ENCODE measurements at places on chromosomes 13 and 19.
A peak's percentile ranks its signal among the peaks of the same experiment; 100 is the strongest.

DNA sequence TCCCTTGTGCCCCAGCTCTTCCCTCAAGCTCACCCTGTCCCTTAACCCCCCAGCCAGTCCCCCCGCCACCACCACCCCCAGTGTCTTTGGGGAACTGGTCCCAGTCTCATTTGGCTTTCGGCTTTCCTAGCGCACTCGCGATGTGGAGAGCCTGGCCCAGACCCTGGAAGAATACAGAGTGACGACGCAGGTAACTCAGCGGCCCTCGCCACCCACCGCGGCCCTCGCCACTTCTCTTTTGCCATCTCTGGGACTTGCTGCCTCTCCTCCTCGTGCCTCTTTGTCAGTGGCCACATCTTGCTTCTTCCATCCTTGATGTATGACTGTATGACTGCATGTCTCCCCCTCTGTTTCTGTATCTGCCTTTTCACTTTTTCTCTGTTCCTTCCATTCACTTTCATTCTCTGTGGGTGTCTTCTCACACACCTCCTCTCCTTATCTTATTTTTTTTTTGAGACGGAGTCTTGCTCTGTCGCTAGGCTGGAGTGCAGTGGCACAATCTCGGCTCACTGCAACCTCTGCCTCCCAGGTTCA is 15.7 kb downstream of the PTH2 start:
- no peak for DNase-seq

DNA sequence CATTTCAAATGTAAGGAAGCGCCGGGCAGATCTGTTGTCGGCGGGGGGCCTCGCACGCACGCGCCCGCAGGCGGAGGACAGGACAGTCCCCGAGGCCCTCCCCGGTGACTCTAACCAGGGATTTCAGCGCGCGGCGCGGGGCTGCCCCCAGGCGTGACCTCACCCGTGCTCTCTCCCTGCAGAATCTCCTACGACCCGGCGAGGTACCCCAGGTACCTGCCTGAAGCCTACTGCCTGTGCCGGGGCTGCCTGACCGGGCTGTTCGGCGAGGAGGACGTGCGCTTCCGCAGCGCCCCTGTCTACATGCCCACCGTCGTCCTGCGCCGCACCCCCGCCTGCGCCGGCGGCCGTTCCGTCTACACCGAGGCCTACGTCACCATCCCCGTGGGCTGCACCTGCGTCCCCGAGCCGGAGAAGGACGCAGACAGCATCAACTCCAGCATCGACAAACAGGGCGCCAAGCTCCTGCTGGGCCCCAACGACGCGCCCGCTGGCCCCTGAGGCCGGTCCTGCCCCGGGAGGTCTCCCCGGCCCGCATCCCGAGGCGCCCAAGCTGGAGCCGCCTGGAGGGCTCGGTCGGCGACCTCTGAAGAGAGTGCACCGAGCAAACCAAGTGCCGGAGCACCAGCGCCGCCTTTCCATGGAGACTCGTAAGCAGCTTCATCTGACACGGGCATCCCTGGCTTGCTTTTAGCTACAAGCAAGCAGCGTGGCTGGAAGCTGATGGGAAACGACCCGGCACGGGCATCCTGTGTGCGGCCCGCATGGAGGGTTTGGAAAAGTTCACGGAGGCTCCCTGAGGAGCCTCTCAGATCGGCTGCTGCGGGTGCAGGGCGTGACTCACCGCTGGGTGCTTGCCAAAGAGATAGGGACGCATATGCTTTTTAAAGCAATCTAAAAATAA is 18.2 kb downstream of the IL17D start:
- DNase-seq = no peak

GRCh38 chr13:76825430-76825829 is 60.8 kb downstream of the KCTD12 start:
- no peak for DNase-seq

- peak; percentile 32 for DNase-seq
Measured at GRCh38 chr19:12513531-12514061, 29.0 kb upstream of the ZNF709 start.

DNA sequence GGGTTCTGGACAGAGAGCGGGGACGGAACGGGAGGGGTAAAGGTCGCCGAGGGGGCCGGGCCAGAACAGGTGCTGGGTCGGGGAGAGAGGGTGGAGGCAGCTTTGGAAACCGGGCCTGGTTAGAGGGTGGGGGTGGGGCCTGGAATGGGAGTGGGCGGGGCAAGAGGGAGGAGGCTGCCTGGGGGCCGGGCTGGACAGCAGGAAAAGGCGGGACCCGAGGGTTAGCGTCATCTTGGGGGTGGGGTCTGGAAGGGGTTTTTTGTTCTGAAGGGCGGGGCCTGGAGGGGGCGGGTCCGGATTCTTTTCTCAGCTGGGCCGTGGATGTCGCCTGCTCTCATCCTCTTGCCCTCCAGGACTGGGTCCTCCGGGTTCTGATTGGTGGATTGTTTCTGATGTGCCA is 4.3 kb upstream of the ZNF813 start:
- peak; percentile 84 for DNase-seq

DNA sequence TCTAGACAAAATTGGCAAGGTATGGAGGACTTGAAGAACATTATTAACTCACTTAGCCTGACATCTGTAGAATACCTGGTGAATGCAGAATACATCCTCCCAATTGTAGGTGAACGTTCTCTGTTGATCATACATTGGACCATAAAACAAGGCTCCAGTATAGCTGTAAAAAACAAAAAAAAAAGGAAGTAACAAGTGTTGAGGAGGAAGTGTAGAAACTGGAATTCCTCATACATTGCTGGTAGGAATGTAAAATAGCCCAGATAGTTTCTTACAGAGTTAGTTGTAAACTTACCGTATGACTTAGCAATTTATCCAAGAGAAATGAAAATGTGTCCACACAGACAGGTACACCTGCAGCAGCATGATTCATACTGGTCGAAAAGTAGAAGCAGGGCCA is 44.8 kb downstream of the TSSK6 start:
- DNase-seq = no peak

- DNase-seq = no peak
Measured at GRCh38 chr13:101397742-101398141, 18.6 kb downstream of the NALCN start.

DNA sequence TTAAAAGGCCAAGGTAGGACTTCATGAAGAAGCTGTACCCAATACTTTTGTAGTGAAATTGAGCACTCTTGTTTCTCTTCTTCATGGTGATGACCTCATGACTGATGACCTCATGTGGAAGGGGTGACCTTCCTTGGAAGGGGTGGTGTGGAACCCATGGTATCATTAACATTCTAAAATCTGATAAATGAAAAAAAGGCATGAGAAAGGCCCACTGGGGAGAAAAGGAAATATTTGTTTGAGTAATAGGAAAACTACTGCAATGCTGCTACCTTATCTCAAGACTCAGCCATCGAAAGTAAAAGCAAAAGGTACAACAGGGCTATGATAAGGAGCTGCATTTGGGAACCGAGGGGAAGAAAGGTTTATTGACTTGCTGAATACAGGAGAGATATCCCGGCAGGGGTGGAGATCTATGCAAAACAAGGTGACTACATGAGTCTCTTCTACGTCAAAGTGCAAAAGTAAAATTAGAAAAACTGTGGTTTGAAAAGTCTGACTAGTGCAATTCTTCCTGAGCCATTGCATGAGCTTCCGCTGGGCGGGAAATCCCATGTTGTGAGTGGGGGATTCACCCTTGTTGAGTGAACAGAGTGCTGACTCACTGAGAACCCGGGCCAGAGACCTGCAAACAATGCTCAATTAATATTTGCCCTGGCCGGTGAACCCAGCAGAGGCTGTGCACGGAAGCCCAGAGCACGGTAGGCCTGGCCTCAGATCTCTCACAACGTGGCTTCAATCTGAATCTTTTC is 138.9 kb upstream of the RFC3 start:
- DNase-seq = peak; percentile 60

- DNase-seq = no peak
Measured at GRCh38 chr19:16898361-16899015, 9.7 kb downstream of the F2RL3 start.

- no peak for DNase-seq
Measured at GRCh38 chr19:36084231-36085009, 26.5 kb upstream of the OVOL3 start.

- DNase-seq = no peak
Measured at GRCh38 chr13:75804605-75805004, 168.5 kb downstream of the LMO7 start.

- DNase-seq = no peak
Measured at GRCh38 chr13:74306496-74306895, 172.3 kb upstream of the KLF12 start.

GRCh38 chr19:2335848-2336247 is 7.4 kb downstream of the SPPL2B start:
- DNase-seq = no peak
